ENCODE measurements at places on chromosomes 1 and 21.

GRCh38 chr1:160148121-160148520 lies 3.3 kb upstream of the ATP1A4 start:
- no peak for DNase-seq

DNA sequence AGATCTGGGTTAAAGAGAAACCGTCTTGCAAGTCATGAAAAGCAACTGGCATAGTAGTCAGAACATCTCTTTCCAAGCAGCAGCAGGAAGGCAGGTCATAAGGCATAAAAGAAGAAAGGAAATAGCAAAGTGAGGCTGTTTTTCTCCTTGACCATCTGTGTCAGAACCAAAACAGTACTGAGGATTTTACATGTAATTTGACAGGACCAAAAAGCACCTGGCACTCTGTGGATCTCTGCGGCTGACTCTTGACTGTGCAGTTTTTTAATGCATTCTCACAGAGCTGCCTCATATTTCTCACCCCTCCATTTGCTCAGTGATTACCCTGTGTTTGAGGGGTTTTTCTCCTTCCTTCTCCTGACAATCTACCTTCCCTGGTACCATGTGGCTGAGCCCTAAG lies 17.7 kb downstream of the TBX15 start:
- no peak for DNase-seq

GRCh38 chr1:225849925-225850324 lies 32.3 kb downstream of the TMEM63A start:
- DNase-seq = no peak

DNA sequence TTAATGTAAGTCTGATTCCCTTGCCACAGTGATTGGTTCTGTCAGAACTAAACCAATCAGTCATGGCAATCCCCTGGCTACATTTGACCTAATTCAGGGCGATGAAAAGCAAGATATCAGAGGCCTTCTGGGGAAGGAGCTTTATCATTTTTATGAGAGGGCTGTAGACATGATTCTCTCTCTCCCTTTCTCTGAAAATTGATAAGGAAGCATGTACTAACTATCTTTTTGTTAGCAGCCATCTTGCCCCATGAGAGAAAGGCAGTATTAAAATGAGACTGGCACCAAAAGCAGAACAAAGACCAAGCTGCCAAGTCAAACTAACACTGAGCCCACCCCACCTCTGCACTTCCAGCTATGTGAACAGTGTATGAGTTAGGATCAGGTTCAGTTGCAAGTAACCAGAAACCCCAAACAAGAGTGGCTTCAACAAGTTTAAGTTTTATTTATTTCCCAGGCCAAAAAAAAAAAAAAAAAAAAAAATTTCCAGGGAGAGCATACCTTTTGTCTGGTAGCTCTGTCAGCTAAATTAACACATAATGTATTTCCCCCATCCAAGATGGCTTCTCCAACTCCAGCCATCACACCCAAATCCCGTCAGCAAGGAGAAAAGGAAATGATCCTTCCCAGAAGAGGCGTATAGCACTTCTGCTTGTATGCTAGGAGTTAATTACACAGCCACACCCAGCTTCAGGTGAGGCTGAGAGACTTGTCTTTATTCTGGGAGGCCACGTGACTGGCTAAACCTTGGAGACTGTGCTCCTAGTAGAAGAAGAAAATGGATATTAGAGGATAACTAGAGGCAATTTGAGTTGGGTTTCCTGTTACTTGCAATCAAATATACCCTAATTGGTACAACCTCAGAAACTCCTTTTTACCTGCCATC lies 105.8 kb upstream of the RALGPS2 start:
- DNase-seq = no peak

Measured in T-helper 2 cell treated with Interferon-gamma antibody and Interleukin-4, amounts not matched to agents 5 μg/mL and 100 μg/mL, for 36 hours (primary cell).